ENCODE measurements at places on chromosomes 4 and X. TPM values are rescaled to one million over a fixed set of nuclear protein-coding genes. Genes with fewer than 3 reads are reported as not detected.

OPHN1 gene
- total RNA-seq: 0.44 TPM

BMX gene
- total RNA-seq: not detected

TLR10 gene
- 0.25 TPM for total RNA-seq

XAGE5 gene
- total RNA-seq: not detected

TMPRSS11D gene
- not detected for total RNA-seq

DNAAF6 gene
- total RNA-seq: not detected

GC gene
- not detected for total RNA-seq

TRPC3 gene
- 0.34 TPM for total RNA-seq

RAB9B gene
- 0.33 TPM for total RNA-seq

ETDB gene
- total RNA-seq: not detected

KLHL4 gene
- not detected for total RNA-seq

CT47C1 gene
- not detected for total RNA-seq

GPAT3 gene
- 3.4 TPM for total RNA-seq

NLGN4X gene
- not detected for total RNA-seq

F9 gene
- not detected for total RNA-seq

SLC10A4 gene
- total RNA-seq: 0.17 TPM

CT45A3 gene
- not detected for total RNA-seq

C4orf50 gene
- 0.19 TPM for total RNA-seq

COX7B2 gene
- total RNA-seq: not detected

USP17L24 gene
- total RNA-seq: not detected

HAND2 gene
- not detected for total RNA-seq

EVC gene
- 0.36 TPM for total RNA-seq

SLIT2 gene
- not detected for total RNA-seq

SAGE1 gene
- not detected for total RNA-seq

FHDC1 gene
- total RNA-seq: 0.26 TPM

ENPEP gene
- total RNA-seq: 0.68 TPM

ZCCHC12 gene
- total RNA-seq: not detected

FAM47E gene
- total RNA-seq: not detected

SCML2 gene
- 2.0 TPM for total RNA-seq

NHS gene
- total RNA-seq: 1.2 TPM

CRMP1 gene
- not detected for total RNA-seq

MAGEA9B gene
- not detected for total RNA-seq

AGTR2 gene
- total RNA-seq: not detected

PDE6B gene
- total RNA-seq: 23.2 TPM

RBM3 gene
- total RNA-seq: 164 TPM

FHIP1A gene
- 0.83 TPM for total RNA-seq

RXFP1 gene
- total RNA-seq: not detected

PPP4R3C gene
- total RNA-seq: not detected

GAB1 gene
- total RNA-seq: 0.62 TPM

HS3ST1 gene
- total RNA-seq: 0.47 TPM

GABRG1 gene
- not detected for total RNA-seq

ZMAT1 gene
- total RNA-seq: 12.9 TPM

ANXA10 gene
- not detected for total RNA-seq

PNMA5 gene
- total RNA-seq: 0.17 TPM

PLP1 gene
- not detected for total RNA-seq

UCP1 gene
- total RNA-seq: not detected

HS6ST2 gene
- total RNA-seq: not detected

CCKAR gene
- not detected for total RNA-seq

FAM200B gene
- total RNA-seq: 22.4 TPM

TREX2 gene
- 3.1 TPM for total RNA-seq

ERAS gene
- total RNA-seq: not detected

TMSB15C gene
- 5.1 TPM for total RNA-seq

DMD gene
- 0.17 TPM for total RNA-seq

Data from activated naive CD8-positive, alpha-beta T cell treated with anti-CD3 and anti-CD28 coated beads, Interleukin-2, amount 10 ng/mL, durations not matched to agents 7 days and 5 days (primary cell).